EH (cell line): ENCODE measurements at places on chromosomes 5 and 9.

- peak; percentile 28 for DNase-seq
Measured at GRCh38 chr9:113471143-113471542, 7.6 kb downstream of the RGS3 start.

DNA sequence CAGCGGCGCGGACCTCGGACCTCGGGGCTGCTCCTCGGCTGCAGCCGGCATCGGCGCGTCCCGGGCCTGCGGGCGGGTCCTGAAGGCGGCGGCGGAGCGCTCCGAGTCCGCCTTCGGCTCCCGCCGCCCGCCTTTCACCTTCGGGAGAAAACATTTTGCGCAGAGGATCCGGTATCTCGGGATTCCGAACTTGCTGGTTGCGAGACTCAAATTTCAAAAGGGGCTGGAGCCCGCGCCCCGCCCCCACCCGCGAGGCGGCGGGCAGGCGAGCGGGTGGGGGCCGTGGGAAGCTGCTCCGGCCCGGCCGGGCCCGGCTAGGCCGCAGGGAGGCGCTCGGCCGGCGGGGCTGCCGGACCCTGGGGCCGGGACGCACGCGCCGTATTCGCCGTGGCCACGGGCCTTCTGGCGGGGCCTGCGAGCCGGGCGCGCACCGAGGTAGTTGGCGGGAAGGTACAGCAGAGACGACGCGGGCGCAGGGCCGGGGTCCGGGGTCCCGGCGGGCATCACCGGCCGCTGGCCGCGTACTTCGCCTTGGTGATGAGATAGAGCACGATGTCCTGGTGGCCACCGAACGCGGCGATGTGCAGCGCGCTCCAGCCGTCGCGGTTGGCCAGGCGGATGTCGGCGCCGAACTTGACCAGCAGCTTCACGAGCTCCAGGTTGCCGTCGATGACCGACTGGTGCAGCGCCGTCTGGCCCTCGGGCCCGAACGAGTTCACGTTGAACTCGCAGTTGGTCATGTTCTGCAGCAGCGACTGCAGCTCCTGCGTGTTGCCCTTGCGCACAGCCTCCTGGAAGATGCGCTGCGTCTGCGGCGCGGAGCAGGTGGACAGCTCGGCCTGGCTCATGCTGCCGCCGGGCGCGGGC lies 757 bp downstream of the NRARP start:
- DNase-seq = peak; percentile 47

GRCh38 chr9:99430301-99430700 lies 208.2 kb downstream of the SEC61B start:
- peak; percentile 94 for DNase-seq

GRCh38 chr9:124782661-124783574 lies 6.0 kb downstream of the OLFML2A start:
- DNase-seq = no peak

DNA sequence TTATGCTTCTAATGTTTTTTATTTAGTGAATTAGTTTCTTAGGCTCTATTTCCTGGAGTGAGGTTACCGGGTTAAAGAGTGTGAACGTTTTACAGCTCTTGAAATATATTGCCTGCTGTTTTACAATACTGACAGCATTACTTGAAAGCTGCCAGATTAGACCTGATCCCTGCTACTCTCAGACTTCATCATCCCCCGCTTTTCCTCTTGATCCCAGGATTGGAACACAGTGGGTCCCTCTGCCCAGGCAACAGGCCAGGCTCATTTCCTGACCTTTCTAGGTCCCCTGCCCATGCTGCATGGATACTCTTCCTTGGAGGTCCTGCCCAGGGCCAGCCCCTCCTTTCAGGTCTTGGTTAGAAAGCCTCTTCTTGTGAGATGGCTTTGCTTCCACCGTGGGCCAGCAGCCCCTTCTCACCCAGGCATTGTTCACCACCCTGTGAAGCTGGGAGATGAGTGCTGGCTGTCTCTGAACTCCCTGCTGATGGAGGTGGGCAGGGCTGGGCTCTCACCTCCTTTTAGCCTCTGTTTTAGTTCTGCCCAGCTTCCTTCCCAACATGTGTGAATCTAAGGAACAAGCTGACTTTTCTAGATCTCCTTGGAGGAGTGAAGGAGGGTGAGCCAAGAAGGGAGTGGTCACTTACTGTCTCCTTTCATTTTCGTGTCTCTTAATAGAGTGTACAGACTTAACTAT lies 15.5 kb upstream of the FAM120AOS start:
- DNase-seq = peak; percentile 55

DNA sequence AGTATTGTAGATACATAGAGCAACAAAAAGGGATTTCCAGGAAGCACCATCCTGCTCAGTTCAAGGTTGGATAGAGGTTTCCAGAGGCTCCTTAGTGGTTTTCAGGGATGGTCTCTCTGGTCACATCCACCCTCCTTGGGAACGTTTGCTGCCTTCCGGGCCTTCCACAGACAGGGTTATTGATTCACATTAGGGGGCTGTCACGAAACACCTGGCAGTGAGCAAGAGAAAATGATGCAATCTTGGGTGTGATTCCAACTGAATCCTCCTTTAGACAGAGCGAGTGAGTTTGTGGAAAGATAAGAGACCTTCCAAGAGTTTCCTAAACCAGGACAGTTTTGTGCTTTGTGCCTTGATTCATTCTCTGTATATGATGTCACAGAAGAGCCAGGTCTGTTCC lies 43.8 kb upstream of the CTSL start:
- DNase-seq = no peak

GRCh38 chr5:60141119-60141518 lies 247.6 kb upstream of the PDE4D start:
- DNase-seq = no peak

DNA sequence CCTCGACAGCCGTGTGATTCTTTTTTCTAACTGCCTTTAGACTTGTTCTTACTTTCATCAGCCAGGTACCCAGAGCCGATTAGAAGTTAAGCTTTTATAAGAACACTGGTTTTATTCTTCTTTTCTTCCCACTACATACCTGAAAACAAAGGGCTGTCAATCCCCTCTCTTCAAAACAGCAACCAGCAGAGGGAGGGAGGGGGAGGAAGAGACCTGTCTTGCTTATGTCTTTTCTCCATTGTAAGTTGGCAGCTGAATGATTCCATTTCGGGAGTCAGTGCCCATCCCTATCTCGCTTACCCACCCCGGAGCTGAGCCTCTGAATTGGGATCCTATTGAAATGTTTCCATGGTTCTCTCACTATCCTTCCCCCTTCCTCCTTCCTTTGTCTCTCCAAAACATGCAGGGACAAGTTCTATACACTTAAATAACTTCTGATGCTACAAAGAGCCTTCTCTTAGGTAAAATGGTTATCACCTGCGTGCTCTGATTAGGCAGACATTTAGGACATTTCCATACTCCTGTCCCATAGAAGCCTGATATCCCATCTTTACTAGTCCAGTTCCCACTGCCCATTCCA lies 83.9 kb upstream of the WWC1 start:
- DNase-seq = no peak

DNA sequence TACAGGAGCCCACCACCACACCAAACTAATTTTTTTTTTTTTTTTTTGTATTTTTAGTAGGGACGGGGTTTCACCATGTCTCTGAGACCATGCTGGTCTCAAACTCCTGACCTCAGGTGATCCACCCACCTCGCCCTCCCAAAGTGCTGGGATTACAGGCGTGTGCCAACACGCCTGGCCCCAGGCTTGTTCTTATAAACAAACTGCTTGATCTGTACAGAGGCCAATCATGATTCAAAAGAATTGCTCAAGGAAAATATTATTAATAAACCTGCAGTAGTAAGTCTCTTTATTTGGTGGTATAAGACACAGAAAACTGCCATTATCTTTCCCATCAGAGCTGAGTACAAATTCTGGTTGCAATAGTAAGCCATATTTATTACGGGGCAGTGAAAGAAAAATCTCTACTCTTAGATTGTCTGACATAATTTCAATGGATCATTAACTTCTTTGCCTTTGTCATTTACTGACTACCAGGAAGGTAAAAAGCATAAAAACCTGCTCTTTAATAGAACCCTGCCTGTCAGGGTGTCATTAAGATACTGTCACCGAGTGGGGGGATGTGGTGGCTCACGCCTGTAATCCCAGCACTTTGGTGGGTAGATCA lies 33.3 kb downstream of the RASEF start:
- no peak for DNase-seq

DNA sequence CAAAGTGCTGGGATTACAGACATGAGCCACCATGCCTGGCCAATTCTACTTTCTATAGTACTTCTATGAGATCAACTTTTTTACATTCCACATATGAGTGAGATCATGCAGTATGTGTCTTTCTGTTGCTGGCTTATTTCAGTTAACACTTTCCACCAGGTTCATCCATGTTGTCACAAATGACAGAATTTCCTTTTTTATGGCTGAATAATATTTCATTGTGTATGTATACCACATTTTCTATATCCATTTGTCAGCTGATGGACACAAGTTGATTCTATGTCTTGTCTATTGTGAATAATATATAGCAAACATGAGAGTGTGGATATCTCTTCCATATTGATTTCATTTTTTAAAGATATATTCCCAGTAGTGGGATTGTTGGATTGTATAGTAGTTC lies 17.2 kb downstream of the NLN start:
- no peak for DNase-seq

DNA sequence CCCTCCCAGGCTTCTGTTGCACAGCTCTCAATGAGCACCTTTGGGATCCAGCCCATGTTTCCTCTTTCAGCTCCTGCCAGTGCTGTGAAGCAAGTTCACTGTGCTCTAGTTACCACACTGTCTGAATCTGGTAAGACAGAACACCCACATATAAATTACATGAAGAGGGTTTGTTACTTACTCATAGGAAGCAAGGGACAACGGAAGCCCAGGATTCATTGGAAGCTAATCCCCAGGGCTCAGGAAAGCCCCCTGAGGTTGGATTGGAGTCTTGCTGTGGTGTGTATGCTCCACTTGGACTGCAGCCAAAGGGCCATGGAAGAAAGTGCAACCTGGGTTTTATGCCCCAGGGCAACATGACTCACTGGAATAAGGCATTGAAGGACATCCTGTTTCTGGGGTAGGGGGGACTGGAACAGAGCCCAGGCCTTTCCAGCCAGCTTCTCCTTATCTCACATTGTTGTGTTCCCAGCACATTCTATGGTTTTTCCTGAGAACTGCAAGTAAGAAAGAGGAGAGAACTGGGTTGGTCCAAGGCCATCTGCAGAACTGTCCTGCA lies 15.6 kb upstream of the CLK4 start:
- peak; percentile 100 for DNase-seq

DNA sequence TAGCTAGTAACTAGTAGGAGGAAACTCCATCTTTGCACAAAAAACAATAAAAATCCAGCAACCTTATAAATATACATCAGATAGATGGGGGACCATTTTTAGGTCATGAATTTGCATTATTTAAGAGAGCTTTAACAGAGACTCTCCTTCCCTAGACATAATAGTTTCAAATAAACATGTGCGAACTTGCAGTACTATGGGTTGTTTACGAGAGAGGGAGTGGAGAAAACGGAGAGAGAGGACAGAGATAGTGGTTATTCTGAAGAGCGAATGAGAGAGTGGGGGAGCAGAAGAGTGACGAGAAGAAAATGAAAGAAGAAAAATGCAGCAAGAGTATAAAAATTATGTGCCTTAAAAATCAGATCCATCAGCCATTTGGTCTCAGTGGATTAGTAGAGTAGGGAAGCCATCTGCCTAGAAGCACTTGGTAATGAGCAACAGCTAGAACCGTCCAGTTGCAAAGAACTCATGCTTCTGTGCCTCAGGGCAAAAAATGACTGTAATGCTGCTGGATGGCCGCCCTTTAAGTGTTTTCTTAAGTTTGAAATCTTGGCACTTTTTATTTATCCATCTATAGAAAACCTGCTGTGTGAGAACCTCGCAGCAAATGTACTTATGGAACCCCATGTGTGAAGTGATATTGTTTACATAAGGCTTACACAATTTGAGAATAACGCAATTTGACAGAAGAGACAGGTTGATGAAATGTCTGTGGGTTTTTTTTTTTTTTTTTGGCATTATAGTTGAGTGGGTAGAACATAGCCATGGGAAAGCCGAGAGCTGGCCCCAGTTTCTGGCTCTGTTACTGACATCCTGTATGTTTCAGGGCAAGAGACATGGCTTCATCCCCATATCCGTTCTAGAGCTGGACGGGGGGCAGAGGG lies 95.6 kb upstream of the ZNF608 start:
- DNase-seq = peak; percentile 32

DNA sequence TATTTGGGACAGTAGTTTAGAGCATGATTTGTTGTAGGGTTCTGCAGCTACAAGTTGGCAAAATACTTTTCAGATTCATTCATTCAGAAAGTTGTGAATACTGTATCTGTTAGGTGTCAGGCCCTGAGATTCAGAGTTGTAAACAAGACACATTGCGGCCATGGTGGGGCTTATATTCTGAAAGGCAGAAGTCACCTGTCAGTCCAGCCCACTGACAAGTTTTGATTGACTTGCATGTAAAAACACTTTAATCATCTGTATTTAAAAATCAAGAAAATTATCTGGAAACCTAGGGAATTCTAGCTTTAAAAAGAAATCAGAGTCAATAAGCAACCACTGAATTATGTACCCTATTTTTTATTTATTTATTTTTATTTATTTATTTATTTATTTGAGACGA lies 13.0 kb downstream of the LARP1 start:
- no peak for DNase-seq

- DNase-seq = no peak
Measured at GRCh38 chr9:69215774-69216485, 41.9 kb downstream of the TJP2 start.

- DNase-seq = peak; percentile 52
Measured at GRCh38 chr5:35608881-35609779, 8.5 kb upstream of the SPEF2 start.

DNA sequence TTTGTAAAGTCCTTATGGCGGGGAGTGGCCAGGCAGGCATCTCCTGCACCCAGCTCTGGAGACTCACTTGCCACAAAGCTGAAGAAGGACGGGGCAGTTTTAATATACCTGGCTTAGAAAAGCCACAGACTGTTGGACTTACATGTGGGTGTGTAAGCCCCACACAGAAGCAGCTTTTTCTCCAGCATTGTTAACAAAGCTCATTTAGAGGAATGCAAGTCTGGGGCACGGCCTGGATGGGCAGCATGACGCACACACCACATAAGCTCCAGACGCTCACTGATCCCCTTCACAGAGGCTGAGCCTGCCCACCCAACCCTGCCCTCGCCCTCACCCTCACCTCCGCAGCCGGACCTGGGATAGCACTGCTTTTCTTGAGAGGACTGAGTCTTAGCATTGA lies 58.0 kb upstream of the PDE8B start:
- no peak for DNase-seq

- DNase-seq = no peak
Measured at GRCh38 chr5:67002832-67003684, 193.5 kb downstream of the CD180 start.

DNA sequence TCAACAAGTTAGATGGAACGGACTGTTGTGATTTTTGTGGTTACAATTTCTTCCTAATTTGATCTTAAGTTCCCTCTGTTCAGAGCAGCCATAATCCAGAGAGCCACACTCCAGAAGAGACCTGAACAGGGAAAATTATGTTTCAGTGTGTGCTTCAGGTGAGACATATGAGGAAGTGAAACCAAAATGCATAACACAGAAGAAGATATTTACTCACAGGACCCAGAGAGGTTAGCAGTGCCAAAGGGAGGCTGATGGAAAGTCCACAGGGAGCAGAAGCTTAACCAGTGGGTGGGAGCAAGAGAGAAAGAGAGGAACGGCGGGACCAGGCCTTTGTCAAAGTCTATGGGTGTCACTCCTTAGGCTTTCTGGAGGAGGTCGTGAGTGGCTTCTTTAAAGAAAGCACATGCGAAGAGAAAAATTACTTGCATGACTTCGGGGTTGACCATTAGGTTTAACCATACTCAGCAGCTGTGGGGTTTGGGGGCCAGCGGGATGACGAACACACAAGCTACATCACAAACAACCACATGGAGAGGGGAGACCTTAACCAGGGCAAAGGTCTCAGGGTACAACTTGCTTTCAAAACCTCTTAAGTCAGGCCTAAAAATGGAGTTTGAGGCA lies 141.4 kb downstream of the MED10 start:
- no peak for DNase-seq

GRCh38 chr5:75847561-75848021 lies 130.4 kb upstream of the POC5 start:
- no peak for DNase-seq
